ENCODE measurements at places on chromosomes 7 and 10.
A peak's percentile ranks its signal among the peaks of the same experiment; 100 is the strongest.

DNA sequence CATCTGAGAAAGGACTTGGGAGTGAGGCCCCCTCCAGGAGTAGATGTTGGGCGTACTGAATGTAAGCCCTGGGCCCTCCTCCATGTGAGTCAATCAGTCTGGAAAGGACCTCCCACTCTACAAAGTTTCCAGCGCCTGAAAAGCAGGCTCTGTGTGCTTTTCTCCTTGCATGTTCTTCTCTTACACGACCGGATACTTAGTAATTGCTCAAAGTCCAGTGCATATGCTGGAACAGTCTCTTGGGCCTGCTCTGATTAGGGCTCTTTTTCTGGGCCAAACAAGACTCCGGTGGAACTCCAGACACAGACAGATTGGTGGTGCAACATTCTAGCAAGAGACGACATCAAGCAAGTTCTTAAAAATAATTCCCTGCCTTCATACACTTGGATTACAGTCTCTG lies 38.3 kb upstream of the RAPGEF5 start:
- no peak for DNase-seq

GRCh38 chr7:121486590-121486989 lies 90.5 kb upstream of the FAM3C start:
- DNase-seq = no peak

DNA sequence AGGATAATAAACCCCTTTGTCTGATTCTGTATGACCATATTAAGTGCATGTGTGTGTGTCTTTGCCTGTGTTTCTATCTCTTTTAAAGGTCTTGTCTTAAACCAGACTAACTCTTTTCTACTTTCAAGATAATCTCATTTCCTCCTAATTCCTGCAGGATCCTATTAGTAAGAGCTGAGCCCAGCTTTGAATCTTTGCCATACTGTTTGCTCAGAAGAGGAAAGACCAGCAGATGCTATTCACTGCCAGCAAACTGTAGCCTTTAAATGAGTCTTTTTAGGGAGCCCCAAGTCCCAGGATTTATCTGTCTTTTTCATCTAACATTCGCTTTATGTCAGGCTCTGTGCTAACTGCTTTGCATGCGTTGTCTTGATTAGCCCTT lies 2.9 kb downstream of the GPR158 start:
- DNase-seq = no peak

DNA sequence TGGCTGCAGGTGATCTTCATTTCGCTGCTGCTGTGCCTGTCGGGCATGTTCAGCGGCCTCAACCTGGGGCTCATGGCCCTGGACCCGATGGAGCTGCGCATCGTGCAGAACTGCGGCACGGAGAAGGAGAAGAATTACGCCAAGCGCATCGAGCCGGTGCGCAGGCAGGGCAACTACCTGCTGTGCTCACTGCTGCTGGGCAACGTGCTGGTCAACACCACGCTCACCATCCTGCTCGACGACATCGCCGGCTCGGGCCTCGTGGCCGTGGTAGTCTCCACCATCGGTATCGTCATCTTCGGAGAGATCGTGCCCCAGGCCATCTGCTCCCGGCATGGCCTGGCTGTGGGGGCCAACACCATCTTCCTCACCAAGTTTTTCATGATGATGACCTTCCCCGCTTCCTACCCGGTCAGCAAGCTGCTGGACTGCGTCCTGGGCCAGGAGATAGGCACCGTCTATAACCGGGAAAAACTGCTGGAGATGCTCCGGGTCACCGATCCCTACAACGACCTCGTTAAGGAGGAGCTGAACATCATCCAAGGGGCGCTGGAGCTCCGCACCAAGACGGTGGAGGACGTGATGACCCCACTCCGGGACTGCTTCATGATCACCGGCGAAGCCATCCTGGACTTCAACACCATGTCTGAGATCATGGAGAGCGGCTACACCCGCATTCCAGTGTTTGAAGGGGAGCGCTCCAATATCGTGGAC lies 1.3 kb downstream of the CNNM2 start:
- DNase-seq = no peak

DNA sequence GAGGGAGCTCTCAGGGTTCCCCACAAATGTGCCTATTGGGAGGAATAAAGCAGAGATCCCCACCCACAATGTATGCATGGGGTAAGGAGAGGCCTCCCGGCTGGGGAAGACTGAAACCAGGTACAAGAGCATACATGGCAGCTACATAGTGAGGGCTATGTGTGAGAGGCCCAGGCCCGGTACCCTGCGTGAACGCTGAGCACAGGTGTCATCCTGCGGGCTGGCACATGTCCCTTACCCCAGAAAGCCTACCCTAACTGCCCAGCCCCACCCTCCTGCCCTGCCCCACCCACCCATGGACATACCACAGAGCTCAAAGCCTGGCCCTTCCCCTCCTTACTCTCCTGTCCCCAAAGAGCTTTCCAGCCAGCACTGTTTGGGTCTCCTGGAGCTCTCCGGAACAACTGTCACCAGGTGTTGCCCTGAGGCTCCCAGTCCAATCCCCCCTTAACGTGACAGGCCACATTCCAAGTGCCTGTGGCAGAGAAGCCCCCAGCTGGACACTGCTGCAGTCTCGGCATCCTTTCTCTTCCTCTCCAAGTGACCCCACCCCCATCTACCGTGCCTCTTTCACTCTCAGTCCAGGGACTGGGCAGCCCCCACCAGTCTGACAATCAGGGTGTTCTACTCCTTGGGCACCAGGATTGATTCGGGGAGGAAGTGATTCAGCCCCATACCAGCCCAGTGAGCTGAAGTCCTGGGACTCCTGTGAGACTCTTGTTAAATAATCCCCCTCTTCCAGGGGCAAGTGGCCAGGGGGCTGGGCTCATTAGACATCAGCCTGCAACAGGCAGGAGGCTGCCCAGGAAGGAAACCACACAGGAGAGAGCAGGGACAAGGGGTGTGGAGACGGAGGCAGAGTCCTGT lies 19.6 kb downstream of the GRID1 start:
- no peak for DNase-seq

- no peak for DNase-seq
Observed at GRCh38 chr7:82669141-82669540, 225.6 kb upstream of the CACNA2D1 start.

DNA sequence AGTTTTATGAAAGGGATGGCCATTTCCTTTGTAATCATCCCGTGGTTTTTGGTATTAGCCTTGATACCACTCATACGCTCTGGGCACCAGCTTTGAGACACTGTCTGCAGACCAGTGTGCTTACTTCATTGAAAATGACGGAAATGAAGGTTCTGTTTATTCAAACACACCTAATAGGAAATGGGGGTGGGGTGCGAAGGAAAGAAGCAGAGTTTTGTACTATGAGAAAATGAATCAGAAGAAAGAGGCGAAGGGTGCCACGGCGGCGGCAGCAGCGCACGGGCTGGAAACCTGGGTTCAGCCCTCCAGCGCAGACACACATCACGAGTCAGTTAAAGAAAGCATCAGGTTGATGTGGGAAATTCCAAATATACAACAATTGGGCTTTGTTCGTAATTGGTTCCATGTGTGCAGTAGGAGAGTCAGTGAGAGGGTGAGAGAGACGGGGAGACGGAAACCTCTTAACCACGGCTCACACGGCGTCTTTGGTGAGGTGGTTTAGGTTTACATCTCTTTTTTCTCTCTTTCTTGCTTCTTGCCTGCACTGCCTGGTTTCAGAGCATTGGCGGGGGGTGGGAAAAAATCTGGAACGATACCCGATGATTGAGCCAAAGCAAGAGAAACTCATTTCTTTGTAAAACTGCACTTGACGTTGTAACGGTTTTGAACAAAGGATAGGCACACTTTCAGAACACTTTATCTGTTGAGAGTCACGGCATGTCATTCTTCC lies 321.2 kb downstream of the FRMD4A start:
- DNase-seq = peak; percentile 79

- DNase-seq = no peak
Observed at GRCh38 chr10:5482016-5482415, 17.4 kb downstream of the CALML5 start.

DNA sequence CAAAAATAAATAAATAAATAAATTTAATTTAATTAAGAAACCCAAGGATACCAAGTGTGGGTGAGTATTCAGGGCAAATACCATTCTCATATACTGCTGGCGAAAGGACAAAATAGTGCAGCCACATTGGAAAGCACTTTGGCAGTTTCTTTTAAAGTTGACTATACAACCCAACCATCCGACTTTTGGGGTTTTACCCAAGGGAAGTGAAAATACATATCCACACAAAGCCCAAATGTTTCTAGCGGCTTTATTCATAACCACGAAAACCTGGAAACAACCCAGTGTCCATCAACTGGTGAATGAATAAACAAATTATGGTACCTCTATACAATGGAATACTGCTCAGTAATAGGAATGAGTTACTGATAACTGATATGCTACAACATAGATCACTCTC lies 36.2 kb upstream of the OGDHL start:
- no peak for DNase-seq

- DNase-seq = no peak
Observed at GRCh38 chr7:27392477-27392876, 149.9 kb downstream of the EVX1 start.

DNA sequence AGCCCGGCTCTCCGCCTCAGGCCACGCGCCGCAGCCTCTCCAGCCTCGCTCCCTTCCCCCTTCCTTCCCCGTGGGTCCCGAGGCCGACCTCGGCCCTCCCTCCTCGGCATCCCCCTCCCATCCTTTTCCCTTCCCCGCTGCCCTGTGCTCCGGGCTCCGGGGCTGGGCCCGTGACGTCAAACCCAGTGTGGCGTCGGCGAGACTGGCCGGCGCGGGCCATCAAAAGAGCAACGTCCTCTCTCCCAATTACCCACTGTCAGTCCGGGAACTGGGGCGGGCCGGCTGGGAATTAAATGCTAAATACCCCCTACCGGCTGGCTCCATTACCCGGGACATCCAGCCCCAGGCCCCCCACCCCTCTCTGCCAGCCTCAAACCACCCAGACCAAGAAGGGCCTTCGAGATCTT lies 2.6 kb upstream of the GATA3 start:
- no peak for DNase-seq

- DNase-seq = no peak
Observed at GRCh38 chr7:104908636-104909035, 105.4 kb upstream of the KMT2E start.
